ENCODE measurements at places on chromosomes 3 and 15. TPM values are rescaled to one million over a fixed set of nuclear protein-coding genes. Genes with fewer than 3 reads are reported as not detected.

TGM4 gene
- 2,264 TPM for total RNA-seq

PLSCR5 gene
- not detected for total RNA-seq

PGBD4 gene
- total RNA-seq = 1.2 TPM

GOLGA6B gene
- not detected for total RNA-seq

ACAN gene
- 0.14 TPM for total RNA-seq

GUCA1C gene
- total RNA-seq = not detected

GRCh38 chr15:36837246-36837645 is 257.8 kb downstream of the CDIN1 start:
- DNase-seq = no peak

GRCh38 chr3:41234823-41235721 is 35.8 kb downstream of the CTNNB1 start:
- no peak for DNase-seq

- no peak for DNase-seq
Measured at GRCh38 chr15:98715890-98716443, 67.6 kb downstream of the IGF1R start.

DNA sequence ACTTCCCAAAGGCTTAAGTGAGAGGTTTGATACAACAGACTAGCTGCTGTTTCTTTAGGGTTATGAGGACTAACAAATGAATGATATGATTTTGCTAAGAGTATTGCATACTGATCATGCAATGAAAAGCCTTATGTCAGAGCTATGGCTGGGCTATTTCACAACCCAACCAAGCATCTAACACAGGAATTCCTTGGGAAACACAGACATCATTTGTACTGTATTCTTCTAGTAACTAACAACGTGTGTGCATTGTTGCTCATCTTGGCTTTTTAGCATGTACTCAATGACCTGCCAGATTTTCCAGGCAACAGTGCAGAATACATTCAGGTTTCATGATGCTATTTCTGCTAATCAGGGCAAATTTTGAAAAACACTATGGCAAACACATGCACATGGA is 19.3 kb downstream of the PDZRN3 start:
- no peak for DNase-seq

GRCh38 chr15:31905054-31905453 is 125.3 kb upstream of the CHRNA7 start:
- DNase-seq = no peak

- DNase-seq = no peak
Measured at GRCh38 chr3:30042916-30043555, 563.4 kb upstream of the TGFBR2 start.

- DNase-seq = no peak
Measured at GRCh38 chr3:192818126-192818525, 90.8 kb upstream of the FGF12 start.

All from prostate gland (tissue), 2 donors.